ENCODE measurements at places on chromosomes 7 and 10.

DNA sequence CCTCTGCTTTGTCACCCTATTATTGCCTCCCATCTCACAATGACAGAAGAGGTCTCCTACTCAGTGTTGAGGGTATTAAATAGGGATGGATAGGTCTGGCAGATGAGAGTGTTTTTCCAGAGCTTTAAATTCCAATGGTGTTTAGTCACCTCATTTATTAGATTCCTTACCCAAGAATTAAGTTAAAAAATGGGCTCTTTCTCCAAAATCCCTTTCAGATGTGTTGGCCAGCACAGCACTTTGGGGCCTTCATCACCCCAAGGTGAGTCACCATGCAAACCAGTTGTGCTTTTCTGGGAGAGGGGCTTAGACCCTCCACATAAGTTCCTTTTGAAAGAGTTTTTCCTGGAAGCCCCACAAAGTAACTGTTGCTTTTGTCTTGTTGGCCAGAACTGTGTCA is 78.4 kb downstream of the CYP26A1 start:
- DNase-seq = no peak

DNA sequence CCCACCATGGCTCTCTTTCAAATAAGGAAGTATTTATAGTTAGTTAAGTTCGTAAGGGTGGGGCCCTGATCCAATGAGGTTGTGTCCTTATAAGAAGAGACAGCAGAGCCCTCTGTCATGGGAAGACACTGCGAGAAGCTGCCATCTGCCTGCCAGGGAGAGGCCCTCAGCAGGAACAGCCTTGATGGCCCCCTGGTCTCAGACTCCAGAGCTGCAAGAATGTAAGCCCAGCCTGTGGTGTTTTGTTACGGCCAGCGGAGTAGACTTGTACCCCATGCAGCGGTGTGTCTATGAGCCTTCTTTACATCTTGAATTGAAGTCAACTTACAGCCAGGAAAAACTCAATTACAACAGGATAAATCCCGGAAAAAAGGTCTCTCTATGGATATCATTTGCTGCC is 14.3 kb upstream of the LARP4B start:
- DNase-seq = no peak

DNA sequence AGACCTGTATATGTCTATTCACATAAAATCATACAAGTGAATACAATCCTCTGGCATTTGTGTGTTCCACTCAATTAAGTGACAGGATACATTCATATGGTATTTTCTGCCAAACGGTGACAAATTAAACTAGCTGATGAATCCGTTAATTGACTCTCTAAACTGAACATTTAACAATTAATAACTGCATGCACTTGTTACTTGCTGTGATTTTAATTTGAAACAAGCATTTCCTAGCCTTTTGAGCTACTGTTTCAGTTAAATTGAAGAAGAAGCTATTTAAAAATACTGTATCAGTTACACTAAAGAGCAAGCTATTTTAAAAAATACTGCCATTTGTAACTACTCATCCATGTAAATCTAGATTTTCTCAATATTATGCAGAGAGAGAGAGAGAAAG is 67.4 kb downstream of the HTR7 start:
- no peak for DNase-seq

- no peak for DNase-seq
These were observed 100.8 kb upstream of the STK17A start for GRCh38 chr7:43481902-43482678.

DNA sequence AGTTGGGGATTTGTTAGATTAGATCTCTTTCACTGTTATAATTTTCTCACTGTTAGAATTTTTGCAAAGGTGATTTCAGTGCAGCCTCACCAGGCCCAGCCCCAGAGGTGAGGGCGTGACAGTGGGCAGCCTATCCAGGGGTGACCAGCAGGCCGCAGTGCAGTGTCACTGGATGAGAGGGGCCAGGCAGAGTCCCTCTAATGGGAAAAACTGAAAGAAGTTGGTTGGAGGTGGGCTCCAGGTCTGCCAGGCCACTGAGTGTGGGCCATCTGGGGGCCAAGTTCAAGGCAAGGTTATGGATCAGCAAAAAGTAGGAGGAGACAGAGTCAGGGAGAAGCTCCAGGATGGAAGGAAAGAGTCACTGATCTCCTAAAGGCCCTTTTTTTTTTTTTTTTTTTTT is 90.5 kb upstream of the SDK1 start:
- no peak for DNase-seq

DNA sequence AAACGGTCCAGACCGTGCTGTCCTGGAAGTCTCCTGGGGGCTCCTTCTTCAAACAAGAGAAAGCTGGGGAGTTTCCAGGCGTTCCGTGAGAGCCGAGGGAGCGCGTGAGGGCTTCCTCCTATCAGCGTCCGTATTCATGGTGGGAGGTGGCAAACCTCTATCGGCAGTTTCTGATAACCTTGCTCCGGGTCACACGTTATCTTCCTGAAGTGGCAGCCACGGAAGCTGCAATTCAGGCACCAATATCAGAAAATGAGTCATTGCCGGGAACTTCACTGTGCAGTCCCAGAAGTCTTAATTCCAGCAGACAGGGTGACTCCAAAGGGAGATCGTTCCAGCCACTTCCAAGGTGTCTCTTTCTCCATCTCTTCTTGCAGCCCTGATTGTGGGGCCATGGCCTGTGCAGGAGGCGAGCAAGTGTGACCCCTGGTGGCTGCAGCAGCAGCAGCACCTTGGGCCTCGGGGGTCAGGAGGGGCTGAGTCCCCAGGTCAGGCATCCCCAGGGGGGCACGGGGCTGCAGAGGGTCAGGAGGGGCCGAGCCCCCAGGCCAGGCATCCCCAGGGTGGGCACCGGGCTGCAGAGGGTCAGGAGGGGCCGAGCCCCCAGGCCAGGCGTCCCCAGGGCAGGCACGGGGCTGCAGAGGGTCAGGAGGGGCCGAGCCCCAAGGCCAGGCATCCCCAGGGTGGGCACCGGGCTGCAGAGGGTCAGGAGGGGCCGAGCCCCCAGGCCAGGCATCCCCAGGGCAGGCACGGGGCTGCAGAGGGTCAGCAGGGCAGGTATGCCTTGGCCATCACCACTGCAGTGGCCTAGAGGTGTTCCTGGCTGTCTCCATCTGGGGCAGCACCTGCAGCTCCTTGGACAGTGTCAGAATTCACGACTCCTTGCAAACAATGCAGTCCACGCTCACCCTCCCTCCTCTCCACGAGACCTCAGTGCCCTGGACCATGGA is 538.7 kb downstream of the DNAJB6 start:
- no peak for DNase-seq

DNA sequence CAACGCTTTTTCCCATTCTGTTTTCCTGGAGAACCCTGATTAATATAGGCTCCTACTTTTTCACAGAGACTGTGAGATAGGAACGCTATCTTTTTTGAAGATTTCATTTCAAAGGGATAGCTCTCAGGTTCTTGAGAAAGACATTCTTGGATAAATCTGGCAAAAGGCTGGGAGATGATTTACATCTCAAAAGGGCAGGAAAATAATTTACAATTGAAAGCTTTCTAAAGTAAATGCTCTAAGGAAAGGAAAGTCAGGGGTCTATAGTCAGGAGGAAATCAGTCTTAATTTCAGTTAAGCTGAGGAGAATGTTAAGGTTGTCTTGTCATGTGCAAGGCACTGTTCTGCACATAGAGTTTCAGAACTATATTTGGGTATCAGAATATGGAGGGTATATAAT is 278.8 kb downstream of the KIF20B start:
- no peak for DNase-seq

DNA sequence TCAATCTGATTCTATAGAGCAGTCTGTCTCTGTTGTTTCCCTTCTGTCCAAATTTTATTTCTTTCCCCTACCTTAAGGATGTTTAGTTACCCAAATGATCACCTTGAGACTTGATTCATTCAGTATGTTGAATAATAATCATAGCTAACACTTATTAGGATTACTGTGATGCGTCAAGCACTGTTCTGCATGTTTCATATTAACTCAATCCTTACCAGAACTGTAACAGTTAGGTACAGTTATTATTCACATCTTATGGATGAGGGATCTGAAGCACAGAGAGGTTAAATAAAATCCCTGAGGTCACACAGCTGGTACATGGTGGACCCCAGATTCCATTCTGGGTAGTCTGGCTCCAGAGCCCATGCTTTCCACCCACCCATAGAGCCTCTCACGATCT is 97.9 kb upstream of the SAMD8 start:
- no peak for DNase-seq

- DNase-seq = no peak
These were observed 53.9 kb upstream of the LYZL2 start for GRCh38 chr10:30683496-30683895.

DNA sequence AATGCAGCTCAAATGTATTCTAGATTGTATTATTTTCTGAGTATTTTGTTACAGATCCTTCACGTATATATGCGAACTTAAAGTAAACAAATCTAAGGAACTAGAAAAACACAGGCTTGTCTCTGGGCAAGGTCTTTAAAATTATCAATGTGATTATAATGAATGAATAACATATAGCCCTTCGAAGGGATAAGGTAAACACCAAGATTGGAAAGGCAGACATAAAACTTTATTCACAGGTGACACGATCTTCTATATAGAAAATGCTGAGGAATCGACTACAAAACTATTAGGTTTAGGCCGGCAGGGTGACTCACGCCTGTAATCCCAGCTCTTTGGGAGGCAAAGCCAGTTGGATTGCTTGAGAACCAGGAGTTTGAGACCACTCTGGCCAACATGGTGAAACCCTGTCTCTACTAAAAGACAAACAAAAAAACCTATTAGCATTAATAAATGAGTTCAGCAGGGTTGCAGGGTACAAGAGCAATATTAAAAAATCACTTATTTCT is 80.4 kb downstream of the CNNM2 start:
- no peak for DNase-seq

DNA sequence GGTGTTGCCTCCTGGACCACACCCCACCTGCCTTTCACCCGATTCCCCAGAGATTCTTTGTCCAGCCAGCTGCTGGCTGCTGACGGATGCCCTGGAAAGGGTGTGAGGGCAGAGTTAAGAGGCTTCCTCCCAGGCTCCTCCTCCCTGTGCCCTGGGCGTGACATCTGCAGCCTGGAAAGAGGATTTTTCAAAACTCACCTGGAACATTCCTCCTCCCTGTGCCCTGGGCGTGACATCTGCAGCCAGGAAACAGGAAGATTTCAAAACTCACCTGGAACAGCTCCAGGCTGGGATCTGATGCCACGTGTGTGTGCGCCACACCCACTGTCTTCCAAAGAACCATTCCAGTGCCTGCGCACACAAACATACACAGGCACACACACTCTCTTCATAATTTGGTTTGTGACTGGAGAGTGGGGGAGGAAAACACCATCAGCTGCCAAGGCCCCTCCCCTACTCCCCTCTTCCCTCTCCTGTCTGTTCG is 5.2 kb downstream of the MARVELD1 start:
- no peak for DNase-seq

DNA sequence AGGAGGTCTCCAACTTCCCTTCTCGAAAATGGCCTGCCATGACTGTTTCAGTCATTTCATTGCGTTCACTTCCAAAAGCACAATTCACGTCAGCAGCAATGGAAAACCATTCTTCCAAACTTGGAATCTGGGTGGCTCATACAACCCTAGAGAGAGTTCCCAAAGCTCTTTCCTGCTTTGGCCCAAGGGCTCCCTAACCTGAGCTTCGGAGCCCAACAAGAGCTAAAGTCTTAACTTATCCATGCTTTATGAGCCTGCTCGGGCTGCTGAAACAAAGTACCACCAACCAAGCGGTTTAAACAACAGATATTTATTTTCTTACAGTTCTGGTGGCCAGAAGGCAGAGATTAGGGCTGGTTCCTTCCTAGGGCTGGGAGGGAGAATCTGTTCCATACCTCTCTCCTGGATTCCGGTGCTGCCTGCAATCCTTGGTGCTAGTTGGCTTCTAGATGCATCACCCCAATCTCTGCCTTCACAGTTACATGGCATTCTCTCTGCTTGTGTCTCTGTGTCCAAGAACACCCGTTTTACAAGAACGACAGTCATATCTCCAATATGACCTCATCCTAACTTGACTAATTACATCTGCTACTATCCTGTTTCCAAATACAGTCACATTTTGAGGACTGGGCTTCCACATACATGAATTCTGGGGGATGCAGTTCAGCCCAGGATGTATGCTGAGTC is 33.5 kb downstream of the CAMK2B start:
- no peak for DNase-seq

DNA sequence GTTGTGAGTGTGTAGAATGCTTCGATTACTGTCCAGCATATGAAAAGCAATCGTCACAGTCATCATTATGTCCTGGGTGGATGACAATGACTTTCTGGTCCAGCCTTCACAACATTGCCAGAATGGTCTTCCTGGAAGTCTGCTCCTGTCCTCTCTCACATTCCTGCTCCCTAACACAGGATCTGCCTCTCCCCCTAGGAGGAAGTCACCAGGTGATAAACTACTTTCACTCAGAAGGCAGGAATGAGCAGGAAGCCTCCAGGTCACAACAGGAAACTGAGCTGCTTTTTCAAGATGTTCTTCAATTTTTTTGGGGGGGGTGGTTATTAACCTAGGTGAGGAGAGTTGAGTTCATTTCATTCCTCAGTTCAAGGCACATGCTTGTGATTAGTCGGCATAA is 13.6 kb upstream of the GPNMB start:
- DNase-seq = no peak

GRCh38 chr7:108054537-108054936 is 51.6 kb upstream of the LAMB1 start:
- no peak for DNase-seq

DNA sequence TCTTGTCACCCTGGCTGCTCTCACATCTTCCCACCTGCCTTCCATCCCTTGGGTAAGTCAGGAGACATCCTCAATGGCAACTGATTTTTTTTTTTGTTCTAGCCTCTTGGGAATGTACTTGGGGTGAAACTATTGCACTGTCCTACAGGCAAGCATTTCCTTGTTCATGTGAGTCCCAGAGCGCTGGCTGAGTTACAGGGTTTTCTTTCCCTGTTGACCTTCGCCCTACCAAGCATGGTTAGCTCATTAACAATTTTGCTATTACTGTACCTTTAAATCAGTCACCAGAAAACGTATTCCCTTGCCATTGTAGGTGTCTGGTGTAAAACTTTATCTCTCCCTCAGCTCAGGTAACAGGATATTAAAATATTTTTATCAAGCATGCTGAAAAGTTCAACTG is 98.9 kb downstream of the PRLHR start:
- no peak for DNase-seq

DNA sequence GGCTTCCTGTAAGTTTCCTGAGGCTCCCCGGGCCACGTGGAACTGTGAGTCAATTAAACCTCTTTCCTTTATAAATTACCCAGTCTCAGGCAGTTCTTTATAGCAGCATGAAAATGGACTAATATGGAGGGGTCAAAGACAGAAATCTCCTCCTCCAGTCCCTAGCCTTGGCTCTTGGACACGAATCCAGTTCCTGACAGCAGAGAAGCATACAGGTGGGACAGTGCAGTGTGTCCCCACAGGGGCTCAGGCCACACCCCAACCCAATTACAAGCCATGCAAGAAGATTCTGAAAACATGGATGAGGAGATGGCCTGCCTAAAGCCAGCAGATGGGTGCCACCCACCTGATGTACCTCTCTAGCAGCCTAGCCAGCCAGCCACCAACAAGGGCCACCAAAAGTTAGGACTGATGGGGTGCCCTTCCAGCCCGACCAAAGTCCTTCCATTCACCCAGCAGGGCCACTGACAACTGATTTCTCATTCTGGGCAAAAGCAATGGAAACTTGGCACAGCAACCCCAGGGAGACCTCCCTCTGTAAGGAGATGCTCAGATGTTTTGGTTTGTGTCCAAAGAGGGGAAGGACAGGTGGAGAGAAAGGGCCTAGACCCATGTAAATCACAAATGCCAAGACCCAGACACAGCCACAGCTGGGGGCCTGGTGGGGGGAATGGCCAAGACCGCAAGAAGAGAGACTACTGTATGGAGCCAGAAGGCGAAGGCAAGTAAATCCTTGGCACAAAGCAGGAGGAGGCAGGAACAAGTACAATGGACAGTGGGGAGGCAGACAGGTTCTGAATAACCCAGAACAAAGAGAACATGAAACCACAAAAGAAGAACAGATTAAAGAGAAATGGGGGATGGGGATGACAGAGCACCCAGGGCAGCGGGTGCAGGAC is 13.6 kb downstream of the GPRIN2 start:
- no peak for DNase-seq
